ENCODE measurements at places on chromosomes 5 and 9.

GRCh38 chr5:145969714-145970092, 33.3 kb downstream of the SH3RF2 start:
- no peak for ATAC-seq

GRCh38 chr5:146851133-146851532, 27.4 kb downstream of the PPP2R2B start:
- no peak for ATAC-seq

DNA sequence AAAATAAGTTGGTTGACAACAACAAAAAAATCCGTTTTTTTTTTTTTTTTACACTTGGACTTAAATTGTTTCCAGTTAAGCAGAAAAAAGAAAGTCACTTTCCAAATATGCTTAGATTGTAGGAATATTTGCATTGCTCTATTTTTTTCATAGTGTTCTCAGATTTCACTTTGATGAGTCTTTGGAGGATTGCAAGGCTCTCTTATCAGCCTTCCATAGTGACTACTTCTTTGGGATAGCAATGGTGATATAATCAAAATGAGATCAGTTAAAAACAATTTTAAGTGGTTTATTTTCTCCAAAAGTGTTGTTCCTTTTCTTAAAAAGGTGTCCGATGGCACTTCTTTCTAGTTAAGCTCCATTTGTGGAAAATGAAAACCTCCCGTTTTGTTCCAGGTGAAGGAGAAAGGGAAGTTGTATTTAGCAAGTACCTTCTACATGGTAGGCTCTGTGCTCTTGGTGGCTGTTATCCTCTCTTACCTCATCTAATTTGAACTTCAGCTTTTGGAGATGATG, 3.9 kb downstream of the RASGRF2 start:
- no peak for ATAC-seq

DNA sequence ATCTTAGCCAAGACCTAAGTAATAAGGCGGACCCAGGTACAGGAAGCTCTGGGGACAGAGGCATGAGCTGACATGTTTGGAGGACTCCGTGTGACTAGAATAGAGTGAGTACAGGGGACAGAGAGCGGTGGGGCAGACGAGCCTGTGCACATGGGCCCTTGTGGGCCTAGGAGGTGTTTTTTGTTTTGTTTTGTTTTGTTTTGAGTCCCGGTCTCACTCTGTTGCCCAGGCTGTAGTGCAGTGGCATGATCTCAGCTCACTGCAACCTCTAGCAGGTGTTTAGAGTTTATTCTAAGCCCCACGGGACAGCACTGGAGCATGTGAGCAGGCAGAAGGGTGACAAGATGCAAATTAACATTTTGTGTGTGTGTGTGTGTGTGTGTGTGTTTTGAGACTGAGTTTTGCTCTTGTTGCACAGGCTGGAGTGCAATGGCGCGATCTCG, 3.1 kb upstream of the EEIG1 start:
- ATAC-seq, result no peak

- ATAC-seq, result no peak
These were observed 265.7 kb downstream of the AOPEP start for GRCh38 chr9:94991961-94992907.

DNA sequence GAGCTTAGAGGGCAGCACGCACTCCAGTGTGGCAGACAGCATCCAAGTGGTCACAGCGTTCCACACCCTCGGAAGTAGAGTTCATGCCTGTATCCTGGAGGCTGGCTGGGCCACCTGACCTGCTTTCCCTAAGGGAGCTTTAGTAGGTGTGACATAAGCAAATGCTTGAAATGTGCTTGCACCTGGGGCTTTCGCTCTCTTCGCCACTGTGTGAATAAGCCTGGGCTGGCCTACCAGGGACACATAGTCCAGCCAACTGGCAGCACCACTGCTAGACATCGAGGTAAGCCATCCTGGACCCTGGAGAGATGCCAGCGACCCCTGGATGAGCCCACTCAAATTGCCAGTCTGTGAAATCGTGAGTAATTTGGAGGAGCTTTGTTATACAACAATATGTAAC, 24.9 kb upstream of the IRX4 start:
- ATAC-seq, result no peak

DNA sequence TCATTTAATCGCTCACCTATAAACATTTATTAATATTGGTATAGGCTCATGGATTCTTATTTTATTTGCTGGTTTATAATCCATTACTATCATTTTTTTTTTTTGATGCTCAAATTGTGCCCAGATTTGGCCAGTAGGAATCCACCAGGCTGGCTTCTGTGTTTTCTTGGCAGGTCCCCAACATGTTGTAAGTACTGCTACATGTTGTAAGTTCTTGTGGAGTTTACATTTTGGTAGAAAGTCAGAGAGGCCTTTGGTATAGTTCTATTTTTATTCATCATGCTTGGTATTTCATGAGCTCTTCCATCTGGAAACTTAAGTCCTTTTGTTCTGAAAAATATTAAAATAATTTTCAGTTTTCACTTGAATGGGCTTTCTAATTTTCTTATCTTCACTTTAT, 47.1 kb downstream of the MAT2B start:
- no peak for ATAC-seq

- ATAC-seq, result no peak
These were observed 237.4 kb downstream of the GOLPH3 start for GRCh38 chr5:31936683-31937082.

GRCh38 chr5:181235689-181236366, 7.9 kb downstream of the RACK1 start:
- ATAC-seq, result no peak

DNA sequence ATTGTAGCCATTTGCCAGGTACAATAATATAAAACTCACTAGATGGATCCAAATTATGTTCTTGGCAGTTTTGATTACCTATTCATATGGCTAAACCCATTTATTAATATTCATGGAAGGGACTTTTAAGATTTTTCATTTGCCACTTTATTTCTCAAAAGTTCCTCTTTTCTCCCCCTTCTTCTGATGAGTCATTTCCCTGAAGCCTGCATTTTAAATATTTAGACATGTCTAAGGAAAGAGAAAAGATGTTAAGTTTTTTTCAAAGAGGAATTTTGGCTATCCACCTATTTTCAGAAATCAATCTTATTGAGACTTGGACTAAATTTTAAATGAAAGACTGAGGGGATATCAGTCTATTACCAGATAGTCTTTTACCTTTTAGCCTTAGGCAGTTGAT, 1189.4 kb downstream of the EFNA5 start:
- no peak for ATAC-seq

- ATAC-seq, result no peak
These were observed 17.5 kb upstream of the NREP start for GRCh38 chr5:111774525-111774924.

- no peak for ATAC-seq
These were observed 160.3 kb upstream of the TBC1D2 start for GRCh38 chr9:98415782-98416181.

DNA sequence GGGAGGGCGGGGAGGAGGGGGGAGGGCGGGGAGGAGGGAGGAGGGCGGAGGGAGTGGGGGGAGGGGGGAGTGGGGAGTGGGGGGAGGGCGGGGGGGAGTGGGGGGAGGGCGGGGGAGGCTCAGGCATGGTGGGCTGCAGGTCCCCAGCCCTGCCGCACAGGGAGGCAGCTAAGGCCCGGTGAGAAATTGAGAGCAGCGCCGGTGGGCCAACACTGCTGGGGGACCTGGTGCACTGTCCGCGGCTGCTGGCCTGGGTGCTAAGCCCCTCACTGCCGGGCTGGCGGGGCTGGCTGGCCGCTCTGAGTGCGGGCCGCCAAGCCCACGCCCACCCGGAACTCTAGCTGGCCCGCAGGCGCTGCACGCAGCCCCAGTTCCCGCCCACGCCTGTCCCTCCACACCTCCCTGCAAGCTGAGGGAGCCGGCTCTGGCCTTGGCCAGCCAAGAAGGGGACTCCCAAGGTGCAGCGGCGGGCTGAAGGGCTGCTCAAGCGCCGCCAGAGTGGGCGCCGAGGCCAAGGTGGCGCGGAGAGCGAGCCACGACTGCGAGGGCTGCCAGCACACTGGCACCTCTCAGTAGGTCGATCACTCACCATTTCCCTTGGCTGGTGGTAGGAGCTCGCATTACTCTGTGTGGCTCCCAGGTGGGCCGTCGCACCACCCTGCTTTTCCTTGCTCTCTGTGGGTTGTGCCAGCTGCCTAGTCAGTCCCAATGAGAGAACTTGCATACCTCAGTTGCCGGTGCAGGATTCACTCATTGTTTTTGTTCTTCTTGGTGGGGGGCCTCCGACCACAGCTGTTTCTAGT, 160.2 kb downstream of the CNTLN start:
- ATAC-seq, result no peak

DNA sequence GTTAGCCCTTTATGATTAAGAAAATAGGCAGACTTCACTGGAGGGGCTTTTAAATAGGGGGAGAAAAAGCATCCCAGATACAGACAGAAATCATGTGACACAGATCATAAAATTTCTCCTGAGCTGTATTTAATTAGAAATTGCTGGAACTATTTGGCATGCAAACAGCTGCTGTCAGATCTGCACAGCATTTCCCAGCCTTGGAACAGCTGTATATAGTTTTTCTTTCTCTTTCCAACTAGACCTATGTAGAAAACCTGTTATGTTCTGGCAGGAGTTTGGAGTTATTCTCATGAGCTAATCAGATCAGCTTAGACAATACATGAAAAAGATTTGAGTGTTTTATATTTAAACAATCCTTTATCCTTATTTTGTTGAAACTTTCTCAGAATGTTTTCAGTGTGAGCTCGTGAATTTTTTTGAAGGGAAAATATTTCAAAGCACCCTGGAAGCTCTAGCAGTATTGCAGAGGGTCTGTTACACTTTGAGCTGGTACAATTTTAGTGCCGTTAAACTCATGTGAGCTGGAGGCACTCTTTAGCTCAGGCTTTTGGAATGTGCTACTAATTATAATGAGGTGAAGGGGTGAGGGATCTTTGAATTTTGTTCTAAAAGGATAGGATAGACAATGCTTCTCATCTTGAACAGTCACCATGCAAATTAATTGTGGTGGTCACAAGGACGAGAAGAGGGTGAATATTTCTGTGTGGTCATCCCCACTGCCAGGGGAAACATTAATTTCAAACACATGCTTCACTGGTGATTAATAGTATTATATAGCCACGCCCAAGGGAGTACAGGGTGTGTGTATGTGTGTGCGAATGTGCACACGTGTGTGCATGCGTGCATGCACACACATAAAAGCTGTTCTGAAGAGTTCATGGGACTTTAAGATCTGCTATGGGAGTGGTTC, 239.4 kb upstream of the FBXL7 start:
- ATAC-seq, result no peak

- ATAC-seq, result peak; percentile 84
These were observed 104.8 kb upstream of the CD180 start for GRCh38 chr5:67301285-67301903.
